ENCODE measurements at places on chromosomes 12 and 14.
A peak's percentile ranks its signal among the peaks of the same experiment; 100 is the strongest.

DNA sequence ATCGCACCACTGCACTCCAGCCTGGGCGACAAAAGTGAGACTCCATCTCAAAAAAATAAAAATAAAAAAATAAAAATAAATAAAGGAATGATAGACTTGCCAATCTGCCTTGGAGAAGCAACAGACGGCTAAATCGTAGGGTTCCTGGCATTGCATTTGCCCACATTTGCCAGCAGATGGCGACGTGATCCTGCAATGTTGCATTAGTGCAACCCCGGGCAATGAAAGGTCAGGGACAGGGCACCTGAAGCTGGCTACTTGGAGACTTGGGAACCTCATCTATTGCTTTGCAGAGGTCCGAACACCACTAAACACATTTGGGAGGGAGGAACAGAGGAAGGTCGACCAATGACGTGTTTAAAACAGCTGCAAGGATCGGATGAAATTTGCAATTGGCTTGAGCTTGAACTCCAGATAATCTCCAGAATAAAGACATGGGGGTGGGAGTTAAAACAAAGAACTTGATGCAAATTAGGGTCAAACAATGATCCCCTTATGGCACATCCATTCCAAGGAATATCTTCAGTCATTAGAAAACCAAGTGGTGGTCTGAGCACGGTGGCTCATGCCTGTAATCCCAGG, 34.6 kb downstream of the SPRING1 start:
- peak; percentile 35 for DNase-seq

DNA sequence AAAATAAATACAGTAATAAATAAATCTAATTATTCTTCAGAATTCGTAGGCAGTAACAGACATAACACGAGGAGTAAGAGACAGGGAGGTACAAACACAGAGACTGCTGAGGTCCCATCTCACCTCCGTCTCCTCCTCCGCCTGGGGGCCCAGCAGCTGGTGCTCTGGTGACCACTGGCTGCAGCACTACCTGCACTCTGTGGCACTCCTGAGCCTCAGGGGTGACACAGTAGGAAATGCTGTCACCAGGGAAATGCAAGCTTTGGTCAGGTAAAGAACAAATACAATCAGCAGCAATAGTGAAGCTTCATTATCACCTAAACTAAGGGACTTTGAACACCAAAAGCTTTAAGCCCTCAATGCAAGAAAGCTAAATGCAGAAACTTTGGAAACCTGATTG, 19.6 kb downstream of the GSTZ1 start:
- DNase-seq = no peak

- DNase-seq = no peak
These were observed 8.0 kb upstream of the EVL start for GRCh38 chr14:100056964-100057795.

- no peak for DNase-seq
These were observed 229.4 kb downstream of the CNTN1 start for GRCh38 chr12:40921563-40922163.

DNA sequence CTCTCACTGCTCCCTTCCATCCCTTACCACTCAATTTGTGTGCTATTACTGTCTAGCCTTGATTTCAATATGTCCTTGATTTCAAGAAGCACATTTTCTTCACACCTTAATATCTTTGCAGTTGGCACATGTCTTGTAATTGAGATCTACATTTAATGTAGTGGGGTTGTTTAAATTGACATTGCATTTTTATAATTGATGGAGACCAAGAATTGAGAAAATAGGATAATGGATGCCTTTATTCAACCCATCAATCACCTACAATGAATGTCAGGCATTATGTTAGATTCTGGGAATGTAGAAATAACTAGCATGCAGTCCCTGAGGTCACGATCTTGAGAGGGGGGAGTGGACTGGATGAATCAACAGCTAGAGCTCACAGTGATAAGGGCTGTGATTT, 94.6 kb downstream of the SMOC1 start:
- DNase-seq = no peak

DNA sequence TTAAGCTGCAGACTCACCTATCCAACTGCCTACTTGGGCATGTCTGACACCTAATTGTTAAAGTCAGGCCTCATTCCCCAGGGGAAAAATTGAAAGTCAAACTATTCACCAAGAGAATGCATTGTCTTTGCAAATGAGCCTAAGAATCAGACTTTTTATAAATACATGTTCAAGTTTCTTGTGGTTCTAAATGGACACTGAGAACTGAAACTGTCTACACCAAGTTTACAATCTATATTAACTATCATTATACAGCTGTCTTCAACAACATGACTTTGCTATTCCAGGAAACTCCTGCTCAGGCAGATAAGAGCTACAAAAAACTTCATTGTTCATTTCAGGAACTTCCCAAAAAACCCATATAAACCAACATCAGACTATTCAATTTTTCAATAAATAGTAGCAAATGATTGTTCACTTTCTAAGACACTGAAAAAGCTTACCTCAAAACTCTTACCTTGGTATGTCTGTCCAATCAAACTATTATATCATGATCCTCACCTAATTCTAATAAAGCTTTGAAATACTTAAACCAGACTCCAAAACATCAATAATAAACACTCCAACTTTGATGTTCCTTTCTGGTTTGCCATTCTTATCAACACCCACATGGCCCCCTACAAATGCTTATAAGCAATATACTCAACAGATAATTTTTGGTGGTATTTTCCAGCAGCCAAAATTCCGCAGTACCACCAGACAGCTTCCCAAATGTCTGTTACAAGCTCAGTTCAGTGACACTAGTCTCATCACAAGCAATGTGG, 24.2 kb downstream of the CDK17 start:
- no peak for DNase-seq

- no peak for DNase-seq
These were observed 5.4 kb downstream of the RPS6KL1 start for GRCh38 chr14:74917646-74918081.

GRCh38 chr14:103788086-103788485, 59.3 kb downstream of the PPP1R13B start:
- no peak for DNase-seq

DNA sequence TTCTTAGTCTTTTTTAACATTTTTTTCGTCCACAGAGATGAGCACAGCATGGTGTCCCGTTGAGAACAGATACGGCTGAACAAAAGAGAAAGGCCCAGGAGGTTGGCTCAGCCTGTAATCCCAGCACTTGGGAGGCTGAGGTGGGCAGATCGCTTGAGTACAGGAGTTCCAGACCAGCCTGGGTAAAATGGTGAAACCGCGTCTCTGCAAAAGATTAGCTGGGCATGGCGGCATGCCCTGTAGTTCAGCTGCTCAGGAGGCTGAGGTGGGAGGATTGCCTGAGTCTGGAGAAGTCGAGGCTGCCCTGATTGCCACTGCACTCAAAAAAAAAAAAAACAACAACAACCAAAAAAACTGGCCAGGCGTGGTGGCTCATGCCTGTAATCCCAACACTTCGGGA, 5.9 kb upstream of the EP400 start:
- no peak for DNase-seq

DNA sequence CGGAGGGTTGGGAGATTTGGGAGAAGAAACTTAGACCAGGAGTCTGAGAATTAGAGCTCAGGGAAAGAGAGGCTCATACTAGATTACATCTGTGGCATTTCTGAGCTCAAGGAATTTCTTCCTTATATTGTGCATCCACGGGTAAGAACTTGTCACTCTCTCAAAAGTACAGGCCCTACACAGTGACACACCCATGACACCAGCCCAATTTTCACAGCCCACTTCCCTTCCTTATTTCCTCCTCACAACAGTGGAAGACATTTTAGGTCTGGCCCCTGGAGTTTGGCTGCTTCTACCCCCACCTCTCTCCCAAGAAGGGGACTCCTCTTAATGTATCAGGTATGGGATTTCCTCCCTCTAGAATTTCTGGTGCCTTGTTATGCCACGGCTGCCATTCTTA, 9.2 kb upstream of the ZNF385A start:
- no peak for DNase-seq

- DNase-seq = no peak
These were observed 110.5 kb upstream of the COCH start for GRCh38 chr14:30763891-30764290.

GRCh38 chr12:82857276-82857675, 170.6 kb downstream of the TMTC2 start:
- DNase-seq = no peak

DNA sequence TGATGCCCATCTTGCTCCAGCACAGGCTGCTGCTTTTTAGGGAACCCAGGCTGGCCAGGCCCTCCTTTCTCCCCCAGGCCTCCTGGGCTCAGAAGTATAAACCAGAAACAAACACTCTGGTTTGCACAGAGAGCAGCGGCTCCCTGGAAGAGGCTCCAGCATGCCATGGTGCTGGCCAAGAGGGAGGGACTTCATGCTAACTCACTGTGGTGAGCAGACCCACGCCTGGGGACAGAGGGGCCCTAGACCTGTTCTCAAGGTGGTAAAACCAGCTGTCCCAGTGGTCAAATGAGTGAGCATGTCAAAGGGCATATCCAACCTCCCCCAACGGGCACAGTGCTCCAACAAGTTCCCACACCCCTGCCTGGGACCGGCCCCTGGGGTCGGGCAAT, 15.5 kb downstream of the BCL11B start:
- DNase-seq = no peak

DNA sequence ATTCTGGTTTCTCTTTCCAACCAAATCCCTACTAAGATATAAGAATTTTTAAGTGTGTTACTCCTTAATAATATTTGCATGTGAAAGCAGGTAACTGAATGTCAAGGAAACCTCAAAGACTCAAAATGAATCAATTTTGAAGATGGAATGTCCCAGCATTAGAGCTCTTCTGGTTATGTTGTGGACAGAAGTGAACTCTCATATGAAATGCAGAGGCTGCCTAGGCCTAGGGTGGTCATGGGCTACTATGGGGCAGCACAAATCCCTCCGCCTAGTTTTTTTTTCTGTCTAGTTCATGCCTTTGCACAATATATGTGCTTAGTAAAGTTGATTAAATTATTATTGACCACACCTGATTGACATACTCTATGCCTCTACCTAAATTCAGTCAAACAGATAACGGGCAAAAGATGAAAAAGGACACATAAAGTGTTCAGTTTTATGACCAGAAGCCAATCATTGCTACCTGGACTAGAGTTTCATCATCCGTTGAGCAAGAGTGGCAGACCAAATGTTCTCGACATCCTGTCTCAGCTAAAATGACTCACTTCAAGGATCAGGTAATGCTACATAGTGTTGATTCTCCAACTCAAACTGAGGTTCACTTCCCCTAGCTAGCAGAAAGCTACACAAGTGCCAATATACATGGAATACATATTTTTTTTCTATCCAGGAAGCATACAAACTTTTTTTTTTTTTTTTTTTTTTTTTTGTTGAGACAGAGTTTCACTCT, 1211.4 kb downstream of the VRK1 start:
- no peak for DNase-seq

DNA sequence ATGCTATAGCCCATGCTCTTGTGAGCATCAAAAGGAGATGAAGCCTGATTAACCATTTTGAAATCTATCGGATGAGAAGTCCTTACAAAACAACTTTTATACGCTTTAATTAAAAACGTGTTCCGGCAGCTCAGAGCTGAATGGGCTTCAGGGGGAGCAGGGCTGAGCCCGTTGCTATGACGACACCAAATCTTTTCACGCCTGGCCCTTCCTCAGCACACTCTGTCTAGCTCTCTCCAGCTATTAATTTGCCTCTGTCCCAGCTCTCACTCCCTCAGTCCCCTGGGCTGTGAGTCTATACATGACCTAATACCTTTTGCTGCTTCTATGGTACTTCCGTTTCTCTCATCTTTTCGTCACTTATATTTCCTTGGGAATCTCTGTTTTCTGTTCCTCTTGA, 15.8 kb downstream of the FOXA1 start:
- no peak for DNase-seq

DNA sequence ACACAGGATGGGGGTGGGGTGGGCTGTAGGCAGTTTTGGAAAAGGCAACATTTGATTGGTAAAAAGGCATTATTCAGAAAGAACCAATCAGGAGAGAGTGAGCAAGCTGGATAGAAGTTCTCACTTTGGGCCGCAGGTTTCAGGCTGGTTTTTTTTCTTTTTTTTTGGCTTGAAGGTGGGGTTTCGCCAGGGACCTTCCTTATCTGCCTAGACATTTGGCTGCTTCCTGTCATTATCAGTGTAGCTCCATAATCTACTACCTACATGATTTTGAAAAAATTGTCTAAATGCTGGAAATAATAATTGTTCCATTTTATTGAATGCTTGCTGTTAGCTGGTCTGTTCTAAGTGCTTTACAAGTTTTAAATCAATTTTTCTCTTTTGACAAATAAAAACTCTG, 649.0 kb downstream of the TMTC2 start:
- DNase-seq = no peak

DNA sequence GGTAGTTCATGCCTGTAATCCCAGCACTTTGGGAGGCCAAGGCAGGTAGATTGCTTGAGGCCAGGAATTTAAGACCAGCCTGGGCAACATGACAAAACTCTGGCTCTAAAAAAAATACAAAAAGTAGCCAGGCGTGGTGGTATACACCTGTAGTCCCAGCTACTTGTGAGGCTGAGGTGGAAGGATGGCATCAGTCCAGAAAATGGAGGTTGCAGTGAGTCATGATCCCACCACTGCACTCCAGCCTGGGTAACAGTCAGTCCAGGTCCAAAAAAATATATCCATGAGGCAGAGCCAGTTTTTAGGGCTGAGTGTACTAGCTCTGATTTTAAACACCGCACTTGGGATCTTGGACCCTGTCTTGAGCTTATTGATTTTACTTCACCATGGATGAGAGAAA, 30.6 kb upstream of the FICD start:
- DNase-seq = no peak

DNA sequence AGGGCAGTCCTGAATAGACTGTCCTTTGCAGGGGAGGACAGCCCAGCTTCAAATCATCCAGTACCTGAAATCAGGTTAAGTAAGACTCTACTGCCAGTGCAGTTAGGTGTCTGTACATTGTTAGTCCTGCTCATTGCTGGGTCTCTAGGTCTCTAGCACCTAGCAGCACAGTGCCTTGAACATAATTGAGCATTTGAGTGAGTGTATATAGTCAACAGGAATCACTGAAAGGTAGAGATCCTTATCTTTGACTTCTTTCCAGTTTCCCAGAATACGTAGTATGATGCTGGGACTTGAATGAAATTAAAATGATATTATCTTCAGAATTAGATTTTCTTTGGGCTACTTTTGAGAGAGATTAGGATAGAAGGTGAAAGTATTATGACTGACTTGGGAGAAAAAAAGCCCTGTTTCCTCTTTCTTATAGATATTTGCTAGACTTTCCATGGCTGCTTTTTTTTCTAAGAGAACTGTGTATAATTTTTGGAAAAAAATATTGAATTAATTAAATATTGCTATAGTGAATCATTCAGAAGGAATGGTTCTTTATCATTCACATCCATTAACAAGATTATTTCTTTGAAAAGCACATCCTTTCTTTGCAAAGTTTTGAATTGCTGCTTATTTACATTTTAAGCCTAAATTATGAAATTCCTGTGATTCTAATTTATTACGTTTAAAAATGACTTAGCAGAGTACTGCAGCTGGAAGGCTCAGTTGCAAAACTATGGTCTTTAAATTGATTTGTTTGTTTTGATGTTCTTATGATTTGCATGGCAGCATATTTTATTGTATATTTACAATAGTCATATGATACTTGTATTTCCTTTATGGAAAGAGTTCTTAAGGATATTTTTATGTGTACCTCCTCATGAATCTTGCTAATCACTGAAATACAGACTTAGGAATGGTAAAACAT, 51.6 kb downstream of the PPP4R4 start:
- DNase-seq = no peak

- DNase-seq = no peak
These were observed 84.8 kb downstream of the RBM19 start for GRCh38 chr12:113880988-113881962.
